ENCODE measurements at places on chromosomes 7 and 10.

DNA sequence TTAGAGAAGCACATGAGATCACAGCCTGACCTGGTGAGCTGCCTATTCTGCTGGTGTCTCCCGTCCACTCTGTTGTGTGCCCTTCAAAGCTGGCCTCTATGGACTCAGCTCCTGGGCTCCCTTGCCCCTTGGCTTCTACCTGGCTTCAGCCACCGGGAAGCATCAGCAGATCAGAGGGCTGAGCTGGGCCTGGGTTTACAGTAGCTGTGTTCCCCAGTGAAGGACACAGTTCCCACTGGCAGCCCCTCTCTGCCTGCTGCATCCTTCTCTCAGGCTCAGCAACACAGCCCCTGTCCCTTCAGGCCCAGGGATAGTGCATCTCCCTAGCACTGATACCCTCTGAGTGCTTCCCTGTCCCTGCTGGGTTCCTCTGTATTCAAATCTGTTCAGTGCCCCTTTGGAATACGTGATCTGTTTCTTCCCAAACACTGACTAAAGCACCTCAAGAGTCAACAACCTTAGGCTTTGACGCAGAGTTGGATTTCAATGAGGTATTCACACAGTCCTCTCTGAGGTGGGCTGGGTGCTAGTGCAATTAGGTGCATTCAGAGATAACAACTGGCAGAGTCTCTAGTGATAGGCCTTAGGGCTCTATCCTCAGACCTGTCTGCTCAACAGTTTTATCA lies 109.8 kb downstream of the GRID1 start:
- no peak for DNase-seq

DNA sequence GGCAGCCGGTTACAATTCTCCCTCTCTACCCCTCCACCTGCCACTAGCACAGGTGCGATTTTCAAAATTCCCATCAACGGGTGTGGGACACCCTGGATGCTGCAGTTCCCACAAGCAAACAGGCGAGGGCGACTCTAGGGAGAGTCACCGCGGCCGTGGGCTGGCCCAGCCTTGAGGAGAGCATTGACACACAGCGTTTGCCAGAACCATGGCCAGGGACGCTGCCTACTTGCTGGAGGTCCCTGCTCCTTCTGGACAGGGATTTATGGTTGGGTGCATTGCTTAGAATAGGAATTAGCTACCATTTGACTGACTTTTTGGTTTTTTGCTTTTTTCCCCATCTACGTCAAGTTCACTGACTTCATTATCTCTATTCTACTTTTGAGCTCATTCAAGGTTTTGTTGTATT lies 19.0 kb upstream of the CLDN4 start:
- peak; percentile 16 for DNase-seq

- no peak for DNase-seq
Observed at GRCh38 chr10:79310200-79310865, 36.9 kb upstream of the PPIF start.

DNA sequence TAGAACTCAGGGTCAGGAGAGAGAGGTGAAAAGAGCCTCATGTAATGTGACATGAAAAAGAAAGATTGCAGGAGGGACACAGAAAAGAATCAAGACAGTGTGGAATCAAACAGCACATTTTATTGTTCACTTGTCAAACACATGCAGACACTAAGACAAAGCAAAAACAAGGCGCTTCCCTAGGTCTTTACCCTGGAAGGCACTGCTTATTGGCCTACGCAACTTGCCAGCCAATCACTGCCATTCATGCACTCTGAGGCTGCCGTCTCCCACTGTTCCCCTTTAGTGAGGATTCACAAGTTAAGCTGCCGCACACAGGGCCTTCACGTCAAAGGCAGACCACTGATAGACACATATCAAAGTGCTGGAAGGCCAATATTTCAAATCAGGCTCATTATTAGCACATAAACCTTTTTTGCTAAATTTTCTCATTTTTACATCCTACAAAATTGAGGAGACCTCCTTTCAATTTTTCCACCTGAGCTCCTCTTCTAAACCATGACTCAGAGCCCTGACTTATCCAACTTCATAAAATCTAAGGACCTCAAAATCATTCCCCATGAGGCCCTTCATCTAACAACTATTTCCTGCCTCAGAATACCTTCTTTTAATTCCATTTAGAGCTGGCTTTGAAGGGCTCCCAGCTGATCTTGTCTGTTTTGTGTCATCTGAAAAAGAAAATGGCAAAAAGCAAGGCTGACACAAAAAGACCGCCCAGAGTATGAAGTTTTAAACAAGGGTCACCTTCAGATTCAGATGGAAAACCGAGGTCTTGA lies 149.4 kb downstream of the CHCHD3 start:
- DNase-seq, result no peak

DNA sequence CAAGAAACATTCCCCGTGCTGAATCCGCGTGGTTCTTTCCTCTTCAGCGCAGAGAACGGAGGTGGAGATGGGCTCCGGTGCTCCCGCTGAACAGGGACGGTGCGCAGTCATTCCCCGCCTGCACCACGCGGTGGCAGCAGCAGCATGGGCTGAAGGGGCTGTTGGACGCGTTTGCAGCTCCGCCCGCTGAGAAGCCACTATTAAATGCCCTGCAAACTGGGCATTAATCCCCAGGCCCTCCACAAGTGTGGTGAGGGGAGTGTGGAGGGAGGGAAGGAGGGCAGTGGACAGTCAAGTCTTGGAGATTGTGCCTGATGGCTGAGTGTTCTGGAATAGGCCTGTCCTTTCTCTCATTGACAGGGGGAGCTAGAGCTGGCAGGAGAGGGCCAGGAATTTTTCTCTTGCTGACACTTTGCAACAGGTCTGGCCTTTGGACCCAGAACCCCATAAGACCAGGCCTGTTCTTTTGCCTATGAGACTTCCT lies 240.2 kb upstream of the INHBA start:
- DNase-seq, result peak; percentile 57

GRCh38 chr7:7175075-7175695 lies 7.2 kb upstream of the C1GALT1 start:
- DNase-seq, result no peak

DNA sequence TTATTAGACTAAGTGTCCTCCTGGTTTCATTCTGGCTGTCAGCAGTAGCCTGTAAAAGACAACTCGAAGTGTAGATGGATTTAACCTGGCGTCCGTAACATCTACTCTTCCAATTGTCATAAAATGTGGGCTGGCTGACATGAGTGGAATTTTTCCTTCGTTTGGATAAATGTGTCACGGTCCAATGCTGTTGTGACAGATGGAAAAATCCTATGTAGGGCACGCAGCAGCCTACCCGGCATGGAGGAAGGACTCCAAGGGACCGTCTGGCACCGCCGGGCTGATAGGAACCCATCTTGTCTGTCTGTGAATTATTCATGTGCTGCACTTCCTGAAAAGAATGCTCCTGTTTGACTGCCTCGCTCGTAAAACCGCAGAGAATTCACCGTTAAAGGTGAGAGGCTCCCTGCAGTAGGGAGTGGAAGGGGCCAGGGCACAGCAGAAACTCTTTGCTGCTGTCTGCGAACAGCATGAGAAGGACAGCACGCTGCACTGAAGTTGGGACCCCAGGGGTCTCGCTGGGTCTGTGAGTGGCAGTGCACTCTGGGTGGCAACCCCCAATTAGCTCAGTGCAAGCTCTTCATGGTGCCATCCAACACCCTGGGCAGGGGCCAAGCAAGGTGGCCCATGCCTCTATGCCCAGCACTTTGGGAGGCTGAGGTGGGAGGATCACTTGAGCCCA lies 1.6 kb upstream of the ORAI2 start:
- no peak for DNase-seq

DNA sequence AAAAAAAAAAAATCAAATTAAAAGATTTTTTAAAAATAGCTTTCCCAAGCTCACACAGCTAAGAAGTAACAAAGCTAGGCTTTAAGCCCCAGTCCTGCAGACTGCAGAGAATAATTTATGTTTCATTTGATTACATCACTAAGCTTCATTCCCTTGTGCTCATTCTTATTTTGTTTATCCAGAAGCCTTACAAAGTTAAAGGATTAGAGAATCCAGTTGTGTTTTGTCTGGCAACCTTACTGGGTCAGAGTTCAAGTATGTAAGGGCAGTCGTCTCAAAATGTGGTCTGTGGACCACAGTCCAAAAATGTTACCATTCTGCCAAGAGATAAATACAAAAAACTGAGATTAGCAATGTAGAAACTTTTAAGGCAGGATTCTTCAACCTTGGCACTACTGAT lies 32.1 kb upstream of the EZH2 start:
- DNase-seq, result peak; percentile 77

- DNase-seq, result no peak
Observed at GRCh38 chr7:65980478-65981250, 1.3 kb downstream of the GUSB start.

DNA sequence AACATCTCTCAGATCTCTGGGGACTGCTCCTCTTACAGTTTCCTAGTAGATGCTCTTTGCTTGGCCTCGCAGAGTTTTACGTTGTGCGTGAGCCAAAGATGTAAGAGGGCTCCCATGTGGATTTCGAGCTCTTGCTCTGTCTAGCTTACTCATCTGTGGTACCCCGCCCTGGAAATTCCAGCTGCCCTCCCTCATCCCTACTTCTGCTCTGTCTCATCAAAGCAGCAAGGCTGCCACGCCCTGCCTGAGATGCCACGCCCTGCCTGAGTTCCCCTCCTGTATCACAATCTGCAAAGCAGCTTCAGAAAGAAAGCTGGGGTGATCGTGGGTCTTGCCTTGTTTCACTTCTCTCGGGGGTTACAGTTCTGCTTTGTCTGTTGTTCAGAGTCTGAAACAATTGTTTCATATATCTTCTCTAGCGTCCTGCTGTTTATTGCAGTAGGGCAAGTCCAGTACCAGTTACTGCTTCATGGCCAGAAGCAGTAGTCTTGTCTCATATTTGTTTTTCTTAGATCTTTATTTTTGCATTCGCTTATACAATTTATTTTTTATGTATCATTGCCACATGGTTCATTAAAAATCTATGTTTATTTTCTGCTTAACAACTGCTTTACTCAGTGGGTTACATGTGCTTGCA lies 36.1 kb upstream of the CCNY start:
- peak; percentile 93 for DNase-seq

DNA sequence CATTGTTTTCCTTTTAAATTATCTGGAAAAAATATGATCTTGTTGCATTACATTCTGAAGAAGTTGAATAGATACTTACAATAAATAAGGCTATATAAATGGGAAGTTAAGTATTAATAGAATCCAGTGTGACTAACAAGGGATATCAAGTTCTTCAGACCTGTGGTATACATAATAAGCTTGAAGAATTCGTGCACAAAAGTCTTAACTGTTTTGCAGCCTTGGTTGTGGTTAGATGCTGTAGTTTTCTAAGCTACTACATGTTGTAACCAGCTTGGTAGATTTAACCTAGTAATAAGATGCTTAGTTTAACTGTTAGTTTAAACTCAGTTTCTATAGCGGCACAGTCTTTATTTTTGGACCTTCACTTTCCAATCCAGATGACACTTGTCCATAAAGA lies 106.2 kb upstream of the GLCCI1 start:
- DNase-seq, result no peak

- no peak for DNase-seq
Observed at GRCh38 chr7:140597428-140597949, 43.1 kb downstream of the DENND2A start.

GRCh38 chr10:86245015-86245394 lies 121.6 kb downstream of the GRID1 start:
- no peak for DNase-seq

GRCh38 chr10:42830237-42830636 lies 47.6 kb downstream of the BMS1 start:
- DNase-seq, result no peak

DNA sequence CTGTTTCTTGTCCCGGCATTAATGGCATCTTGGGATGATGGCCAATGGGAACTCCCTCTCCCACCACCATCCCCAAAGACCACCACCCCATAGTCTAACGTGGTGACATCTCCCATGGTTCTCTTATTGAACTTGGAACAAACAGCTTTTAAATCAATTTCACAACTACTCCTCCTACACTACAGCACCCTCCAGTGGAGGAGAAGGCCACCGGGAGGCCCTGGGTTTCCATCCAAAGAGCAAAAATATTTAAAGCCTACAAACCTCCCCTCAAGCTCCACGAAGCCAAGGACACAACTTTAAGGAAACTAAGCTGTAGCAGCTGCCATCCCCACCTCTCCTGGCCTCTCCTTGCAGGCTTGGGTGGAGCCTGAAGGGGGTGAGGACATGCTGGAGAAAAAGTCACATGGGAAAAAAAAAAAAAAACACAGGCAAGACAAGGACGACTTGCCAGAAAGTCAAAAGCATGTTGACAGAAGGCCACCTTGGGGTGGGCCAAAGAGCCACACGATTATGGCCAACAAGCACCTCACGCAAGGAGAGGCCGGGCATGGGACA lies 94.0 kb upstream of the LANCL2 start:
- no peak for DNase-seq

GRCh38 chr10:7406712-7407333 lies 4.0 kb downstream of the SFMBT2 start:
- no peak for DNase-seq

DNA sequence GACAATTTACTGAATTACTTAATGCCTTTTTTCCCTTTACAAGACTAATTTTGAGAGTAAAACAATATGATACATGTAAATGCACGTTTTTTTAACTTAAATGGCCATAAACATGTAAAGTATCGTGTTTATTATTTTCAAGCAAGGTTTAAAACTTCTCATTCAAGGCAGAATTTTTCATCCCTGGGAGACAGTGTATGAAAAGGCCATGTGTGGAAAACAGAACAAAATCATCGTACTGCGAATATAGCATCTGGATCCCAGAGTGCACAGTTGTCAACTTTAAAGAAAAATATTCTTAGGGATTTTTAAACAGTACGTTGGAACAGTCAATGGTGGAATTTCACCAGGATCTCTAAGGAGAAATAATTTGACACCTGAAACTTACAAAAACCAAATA lies 1.1 kb upstream of the RAB11FIP2 start:
- DNase-seq, result no peak

- DNase-seq, result no peak
Observed at GRCh38 chr10:53434413-53434812, 661.8 kb upstream of the MBL2 start.

DNA sequence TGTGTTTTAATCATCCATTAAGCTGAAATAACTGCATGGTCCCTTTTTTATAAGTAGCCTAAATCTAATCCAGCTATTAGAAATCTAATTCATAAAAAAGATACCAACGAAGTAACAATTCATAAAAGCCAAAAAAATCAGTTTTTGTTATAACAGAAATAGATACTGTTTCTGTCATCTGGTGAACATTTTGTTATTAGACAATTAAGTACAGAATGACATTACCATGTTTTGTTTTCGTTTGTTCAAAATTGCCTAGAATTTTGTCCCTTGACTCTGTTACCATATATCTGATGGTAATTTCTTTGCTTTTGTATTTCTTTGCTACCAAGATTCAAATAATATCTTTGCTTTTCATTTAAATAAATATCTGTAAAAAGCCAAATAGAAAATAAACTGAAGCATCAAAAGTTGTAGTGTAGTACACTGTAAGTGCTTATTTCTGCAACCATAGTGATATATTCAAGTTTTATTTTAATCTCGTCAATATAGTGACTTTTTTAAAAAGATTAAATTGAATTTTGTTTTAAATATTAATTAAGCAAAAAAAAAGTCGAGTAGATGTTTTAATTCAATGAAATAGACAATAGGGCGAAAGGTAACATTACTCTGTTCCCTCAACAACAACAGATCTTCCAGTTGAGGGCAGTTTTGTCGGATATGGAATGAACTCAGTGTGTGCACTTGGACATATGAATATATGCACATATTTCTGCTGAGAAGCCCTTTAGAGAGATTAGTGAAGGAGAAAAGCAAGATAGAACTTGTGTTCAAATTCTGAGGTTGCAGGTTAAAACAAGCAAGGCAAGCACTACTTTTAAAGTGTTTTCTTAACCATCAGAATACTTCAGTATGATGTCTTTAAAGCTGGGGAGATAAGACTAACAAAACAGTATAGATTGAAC lies 7.9 kb upstream of the IGF2BP3 start:
- DNase-seq, result no peak

GRCh38 chr7:155807065-155807671 lies 5.1 kb downstream of the SHH start:
- no peak for DNase-seq
